ENCODE measurements at places on chromosomes 7 and 10.

- DNase-seq = no peak
Observed at GRCh38 chr7:46239846-46240245, 318.8 kb upstream of the IGFBP3 start.

DNA sequence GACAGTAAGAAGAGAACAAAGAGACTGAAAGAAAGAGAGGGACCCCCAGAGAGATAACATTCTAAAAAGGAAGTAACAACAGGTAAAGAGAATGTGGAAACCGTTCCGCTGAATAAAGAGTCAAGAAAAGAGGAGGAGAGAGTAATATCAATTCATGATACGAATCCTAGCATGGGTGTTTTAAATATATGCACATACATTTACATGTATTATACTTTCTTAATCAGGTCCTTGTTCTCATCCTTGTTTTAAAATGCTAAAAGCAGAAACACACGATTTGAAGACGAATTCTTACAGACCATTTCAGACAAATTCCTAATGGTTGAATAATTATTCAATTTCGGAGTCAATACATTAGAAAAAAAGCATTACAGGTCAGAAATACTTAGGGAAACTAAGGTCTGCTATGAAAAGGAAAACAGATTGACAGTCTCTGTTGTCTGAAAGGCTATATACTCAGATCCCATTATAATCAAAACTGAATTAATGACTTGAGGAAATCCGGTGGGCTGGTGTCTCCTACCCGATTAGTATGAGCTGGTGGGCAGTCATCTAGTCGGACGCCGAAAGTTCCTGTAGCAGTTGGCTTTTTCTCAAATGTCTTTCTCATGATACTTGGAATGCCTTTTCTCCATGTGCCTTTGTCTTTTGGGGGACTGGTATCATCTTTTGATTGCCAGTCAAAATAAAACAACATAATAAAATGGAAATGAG, 127.3 kb downstream of the ARHGAP21 start:
- no peak for DNase-seq

GRCh38 chr7:30596014-30596641, 1.4 kb downstream of the GARS1 start:
- DNase-seq = no peak

GRCh38 chr7:122688400-122688998, 10.4 kb downstream of the RNF133 start:
- no peak for DNase-seq

DNA sequence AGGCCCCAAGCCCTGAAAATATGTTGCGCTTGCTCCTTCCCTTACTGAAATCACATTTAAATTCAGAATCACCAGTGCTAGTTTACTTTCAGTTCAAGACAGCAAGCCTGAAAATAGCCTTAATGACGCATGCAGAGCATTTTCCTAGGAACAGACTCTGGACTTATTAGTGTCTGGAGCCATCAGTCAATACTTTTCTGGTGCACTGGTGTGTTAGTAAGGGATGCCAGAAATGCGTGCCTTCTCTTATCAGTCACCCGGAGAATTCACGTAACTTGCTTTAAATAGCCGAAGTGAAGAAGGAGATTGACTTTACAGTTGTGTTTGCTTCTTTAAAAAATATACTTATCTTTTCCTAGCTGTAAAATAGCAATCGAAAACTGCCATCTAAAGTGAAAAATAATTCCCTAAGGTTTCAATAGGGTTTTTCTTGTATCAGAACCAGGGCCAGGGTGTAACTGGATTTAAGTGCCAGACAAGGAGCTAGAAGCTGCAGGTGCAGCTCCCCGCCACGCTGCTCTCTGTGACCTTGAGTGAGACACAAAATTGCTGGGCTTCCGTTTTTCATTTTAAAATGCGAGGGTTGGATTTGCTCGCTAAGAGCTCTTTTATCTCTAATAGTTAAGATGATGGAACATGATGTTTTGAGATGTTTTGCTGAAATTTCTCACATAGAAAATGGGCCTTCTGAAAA, 177.8 kb downstream of the NSUN6 start:
- no peak for DNase-seq

DNA sequence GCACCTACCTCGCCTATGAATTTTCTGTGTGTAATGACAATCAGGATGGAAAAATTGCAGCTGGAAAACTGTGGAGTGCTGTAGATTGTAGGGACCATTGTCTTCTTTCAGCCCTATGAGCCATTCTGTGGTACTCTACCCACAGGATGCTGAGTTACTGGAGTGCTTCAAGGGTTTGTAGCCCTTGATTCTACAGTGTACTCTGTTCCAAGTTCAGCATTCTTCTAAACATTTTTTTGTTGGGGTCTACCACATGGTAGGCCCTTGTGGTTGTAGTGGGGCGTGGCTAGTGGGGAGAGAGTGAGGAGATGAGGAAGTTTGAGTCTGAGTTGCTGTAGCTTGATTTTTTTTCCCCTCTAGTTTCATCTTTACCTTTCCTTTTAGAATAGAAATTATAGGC, 33.5 kb downstream of the REEP3 start:
- DNase-seq = no peak

DNA sequence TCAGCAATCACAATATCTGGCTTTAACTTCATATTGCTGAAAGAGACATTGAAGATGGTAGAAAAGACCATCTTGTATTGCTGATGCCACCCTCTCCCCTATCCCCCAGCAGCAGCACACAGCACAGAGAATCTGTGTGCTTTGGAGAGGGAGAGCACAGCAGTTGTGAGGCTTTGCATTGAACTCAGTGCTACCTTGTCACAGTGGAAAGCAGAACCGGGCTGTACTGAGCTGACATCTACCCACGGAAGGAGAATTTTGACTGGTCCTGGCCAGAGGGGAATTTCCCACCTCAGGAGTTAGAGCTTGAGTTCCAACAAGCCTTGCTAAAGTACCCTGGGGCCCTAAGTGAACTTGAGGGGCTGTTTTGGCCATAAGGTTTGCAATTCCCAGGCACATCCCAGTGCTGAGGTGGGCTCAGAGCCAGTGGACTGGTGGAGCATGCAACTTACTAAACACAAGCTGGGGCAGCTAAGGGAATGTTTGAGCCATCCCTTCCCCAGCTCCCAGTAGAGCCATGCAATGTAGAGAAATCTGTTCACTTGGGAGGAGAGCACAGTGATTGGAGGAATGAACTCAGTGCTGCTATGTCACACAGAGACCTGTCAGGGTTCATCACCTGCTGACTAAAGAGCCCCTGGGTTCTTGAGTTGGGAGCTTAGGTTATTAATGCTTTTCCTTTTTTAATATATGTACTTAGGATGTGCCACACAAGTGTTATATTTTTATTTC, 62.1 kb downstream of the OR13A1 start:
- DNase-seq = no peak

GRCh38 chr10:91843083-91843482, 44.9 kb downstream of the TNKS2 start:
- no peak for DNase-seq

DNA sequence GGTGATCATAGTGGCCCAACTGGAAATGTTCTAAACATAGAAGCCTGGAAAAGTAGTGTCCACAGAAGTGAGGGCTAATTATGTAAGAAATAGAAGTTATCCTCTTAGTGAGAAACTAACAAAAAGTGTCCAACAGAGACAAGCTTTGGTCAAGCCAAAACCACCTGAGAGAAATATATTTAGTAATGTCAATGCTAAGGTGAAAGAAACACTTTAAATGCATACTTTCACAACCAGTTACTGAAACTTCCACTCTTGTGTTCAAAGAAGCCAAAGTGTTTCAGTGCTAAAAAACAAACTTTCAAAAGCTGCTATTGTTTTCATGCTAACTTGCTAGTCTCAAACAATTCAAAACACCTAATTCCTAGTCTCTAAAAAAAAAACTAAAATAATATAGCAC, 18.1 kb downstream of the RAB11FIP2 start:
- DNase-seq = no peak

GRCh38 chr7:45325378-45325777, 167.8 kb downstream of the RAMP3 start:
- DNase-seq = no peak

DNA sequence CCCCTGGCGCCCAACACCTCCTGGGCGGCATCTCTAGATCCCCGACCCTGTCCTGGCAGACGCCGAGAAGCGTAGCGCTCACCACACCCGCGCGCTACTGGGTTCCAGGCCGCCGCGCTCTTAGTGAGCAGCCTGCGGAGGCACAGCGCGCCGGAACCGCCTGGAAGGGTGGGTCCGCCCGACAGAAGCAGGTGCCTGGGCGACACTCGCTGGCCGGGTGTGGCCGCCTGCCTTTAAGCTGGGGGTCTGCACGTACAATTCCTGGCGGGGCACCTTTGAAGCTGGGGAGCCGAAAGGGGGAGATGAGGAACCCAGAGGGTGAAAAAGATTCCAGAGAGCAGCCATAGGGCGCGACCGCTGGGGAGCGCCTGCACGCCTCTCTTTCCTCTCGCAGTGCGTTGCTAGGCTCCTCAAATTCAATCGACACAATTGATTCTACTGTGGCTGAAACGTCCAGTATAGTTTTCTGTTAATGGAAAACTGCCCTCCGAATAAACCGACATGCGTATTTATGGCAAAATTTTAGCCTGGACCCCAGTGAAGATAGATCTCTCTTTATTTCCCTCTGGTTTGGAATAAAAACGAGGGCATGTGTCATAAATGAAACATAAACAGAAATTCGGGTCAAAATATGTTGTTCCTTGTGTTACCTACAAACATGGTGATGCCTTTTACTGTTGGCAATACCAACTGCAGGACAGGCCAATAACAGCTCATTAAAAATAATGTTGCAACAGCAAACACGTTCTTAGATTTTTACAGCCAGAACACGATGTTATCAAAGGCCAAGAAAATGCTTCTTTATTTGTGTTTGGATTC, 4.6 kb downstream of the HMX3 start:
- DNase-seq = no peak

- DNase-seq = no peak
Observed at GRCh38 chr10:21520509-21520908, 5.0 kb downstream of the SKIDA1 start.

DNA sequence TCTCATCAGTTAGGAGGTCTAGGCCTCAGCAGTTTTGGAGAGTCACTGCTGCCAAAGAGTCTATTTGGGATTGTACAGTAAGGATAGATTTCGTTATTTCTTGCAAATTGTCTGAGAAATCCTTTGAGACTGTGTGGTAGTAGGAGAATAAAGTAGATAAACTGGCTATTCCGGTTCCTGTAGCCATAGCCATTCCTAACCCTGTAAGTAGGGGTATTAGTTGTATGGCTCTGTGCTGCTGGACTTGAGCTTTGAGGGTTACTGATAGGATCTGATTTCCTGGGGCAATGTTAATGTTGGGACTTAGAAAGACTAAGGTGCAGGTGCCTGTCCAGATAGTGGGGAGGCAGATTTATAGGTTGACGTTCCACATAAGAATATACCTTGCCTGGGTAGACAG, 36.1 kb upstream of the ZNF138 start:
- no peak for DNase-seq

DNA sequence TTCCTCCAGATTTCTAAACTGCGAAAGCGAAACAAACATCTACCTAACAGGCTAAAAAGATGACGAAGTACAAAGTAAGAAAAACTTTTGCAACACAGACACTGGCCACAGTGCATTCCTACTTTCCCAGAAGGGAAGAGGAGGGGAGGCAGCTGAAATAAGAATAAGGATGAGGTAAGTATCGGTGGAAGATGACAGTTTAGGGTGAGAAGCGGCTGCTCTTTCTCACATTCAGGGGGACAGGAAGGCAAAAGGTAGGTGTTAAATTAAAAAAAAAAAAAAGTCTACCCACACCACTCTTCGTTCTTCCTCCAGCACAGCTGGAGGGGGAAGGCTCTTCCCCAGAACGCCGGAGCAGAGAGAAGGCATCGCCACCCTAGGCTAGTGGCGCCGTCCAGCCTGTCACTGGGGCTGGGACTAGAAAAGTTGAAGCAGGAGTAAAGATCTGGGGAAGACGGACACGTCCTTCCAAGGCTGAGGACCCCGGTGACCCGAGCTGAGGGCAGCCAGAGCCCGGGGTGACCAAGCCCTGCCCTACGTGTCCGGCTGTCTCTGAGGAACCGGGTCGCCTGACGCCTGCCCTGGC, 846 bp downstream of the DNAJC1 start:
- no peak for DNase-seq

- DNase-seq = no peak
Observed at GRCh38 chr7:115113776-115114175, 191.9 kb downstream of the MDFIC start.

GRCh38 chr7:47278043-47278442, 303.9 kb downstream of the TNS3 start:
- DNase-seq = no peak

- DNase-seq = no peak
Observed at GRCh38 chr7:33926535-33926934, 21.2 kb downstream of the BMPER start.

GRCh38 chr10:15201589-15202300, 33.3 kb upstream of the NMT2 start:
- DNase-seq = no peak

- DNase-seq = no peak
Observed at GRCh38 chr10:49050366-49050765, 65.0 kb downstream of the VSTM4 start.

DNA sequence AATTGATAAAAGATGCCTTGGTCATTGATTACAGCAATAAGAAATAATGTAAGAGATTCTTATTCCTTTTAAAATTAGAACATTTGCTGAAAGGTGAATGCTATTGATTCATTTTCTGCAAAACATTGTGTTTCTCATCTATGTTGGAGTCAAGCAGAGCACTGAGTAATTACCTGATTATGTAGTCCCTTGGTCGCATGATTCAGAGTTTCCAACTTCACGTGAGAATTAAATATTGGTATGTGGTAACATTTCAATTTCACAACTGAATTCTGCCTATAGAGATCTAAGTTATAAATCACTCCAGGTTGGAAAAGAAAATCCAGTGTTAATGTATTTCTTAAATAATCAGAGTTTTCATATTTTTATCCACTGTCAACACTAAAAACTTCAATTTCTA, 701.4 kb downstream of the PHTF2 start:
- no peak for DNase-seq

DNA sequence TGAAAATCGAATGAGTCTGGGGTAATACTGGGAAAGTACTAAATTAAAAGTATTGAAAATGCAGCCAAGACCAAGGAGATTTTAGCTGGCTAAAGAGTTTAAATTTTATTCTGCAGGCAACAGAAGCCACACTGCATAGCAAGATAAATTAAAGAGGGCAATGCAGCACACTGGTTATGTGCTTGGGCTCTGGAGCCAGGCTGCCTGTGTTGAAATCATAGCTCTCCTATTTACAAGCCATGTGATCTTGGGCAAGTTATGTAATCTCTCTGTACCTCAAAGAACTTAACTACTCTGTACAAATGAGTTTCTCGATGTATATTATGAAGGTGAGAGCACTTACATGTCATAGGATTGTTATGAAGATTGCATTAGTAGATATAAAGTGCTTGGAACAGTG, 9.9 kb downstream of the SLC25A13 start:
- no peak for DNase-seq

DNA sequence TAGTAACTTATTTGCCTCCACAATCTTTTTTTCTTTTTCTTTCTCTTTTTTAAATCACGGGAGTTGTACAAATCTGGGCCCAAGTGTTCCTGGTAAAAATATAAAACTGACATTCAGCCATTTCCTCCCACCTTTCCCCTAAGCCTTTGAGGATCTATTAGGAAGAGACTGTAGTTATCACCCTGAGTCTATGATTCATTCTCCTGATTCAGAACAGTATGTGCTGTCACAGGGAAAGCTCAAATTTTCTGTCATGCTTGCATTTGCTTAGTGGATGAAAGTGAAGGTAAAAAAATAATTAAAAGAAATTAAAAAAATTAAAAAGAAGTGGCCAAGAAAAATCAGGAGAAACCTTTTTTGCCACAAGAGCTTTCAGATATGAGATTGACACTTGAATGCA, 71.7 kb downstream of the KIF20B start:
- DNase-seq = no peak

Data from activated CD8-positive, alpha-beta memory T cell treated with anti-CD3 and anti-CD28 coated beads for 4 hours (primary cell).